ENCODE measurements at places on chromosomes 2 and 18. TPM values are rescaled to one million over a fixed set of nuclear protein-coding genes. Genes with fewer than 3 reads are reported as not detected.

The COBLL1 gene
- 1.4 TPM for total RNA-seq

The SP3 gene
- 169 TPM for total RNA-seq

The RUFY4 gene
- 0.44 TPM for total RNA-seq

The SAG gene
- 0.05 TPM for total RNA-seq

The IMPACT gene
- total RNA-seq = 6.5 TPM
